ENCODE measurements at places on chromosomes 6 and 20. TPM values are rescaled to one million over a fixed set of nuclear protein-coding genes. Genes with fewer than 3 reads are reported as not detected.

DNA sequence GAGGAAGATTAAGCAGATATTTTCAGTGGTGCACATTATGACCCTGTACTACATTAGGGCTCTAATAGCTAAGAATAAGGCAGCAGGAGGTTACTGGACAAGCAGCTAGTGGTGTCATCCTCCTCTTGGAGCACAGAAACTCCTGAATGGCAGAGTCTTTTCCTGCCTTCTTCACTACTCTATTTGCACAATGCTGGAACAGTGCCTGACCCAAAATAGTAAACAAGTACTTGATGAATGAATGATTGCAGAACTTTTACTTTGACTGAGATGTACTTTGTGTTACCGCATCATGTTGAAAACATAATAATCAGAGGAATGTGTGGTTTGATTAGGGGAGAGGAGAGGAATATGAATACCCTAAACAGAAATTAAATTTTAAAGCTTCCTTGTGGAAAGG lies 30.0 kb upstream of the UST start:
- no peak for DNase-seq

Gene OPN5
- not detected for total RNA-seq

Gene UNC5CL
- total RNA-seq, result 1.6 TPM

- no peak for DNase-seq
These were observed 148.2 kb downstream of the TRMT11 start for GRCh38 chr6:126134491-126134890.

DNA sequence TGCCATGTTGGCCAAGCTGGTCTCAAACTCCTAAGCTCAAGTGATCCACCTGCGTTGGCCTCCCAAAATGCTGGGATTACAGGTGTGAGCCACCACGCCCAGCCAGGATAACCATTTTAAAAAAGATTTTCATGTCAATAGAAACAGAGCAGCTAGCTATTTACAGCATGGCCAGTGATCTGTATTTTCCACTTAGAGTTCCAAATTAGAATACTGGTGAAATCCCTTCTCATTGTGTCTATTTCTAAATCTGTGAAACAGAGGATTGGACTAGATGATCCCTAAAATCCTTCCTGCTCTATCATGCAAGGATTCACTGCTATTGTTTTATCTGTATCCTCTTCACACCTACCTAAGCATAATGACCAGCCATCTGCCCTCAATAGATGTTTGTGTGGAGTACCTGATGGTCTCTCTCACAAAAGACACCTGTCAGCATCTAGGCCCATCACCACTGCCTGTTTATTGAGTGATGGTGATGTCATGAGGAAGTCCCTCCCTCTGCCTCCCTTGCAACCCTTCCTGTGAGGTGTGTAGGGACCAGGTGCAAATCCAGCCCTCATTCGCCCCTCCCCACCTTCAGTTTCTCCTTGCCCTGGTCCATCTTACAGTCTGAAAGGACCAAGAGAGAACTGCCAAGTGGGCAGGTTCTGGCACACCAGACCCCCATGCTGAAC lies 26.5 kb upstream of the SMIM29 start:
- DNase-seq, result no peak

- no peak for DNase-seq
These were observed 111.4 kb downstream of the FYN start for GRCh38 chr6:111761783-111762312.
